ENCODE measurements at places on chromosomes 3 and 15. TPM values are rescaled to one million over a fixed set of nuclear protein-coding genes. Genes with fewer than 3 reads are reported as not detected.

GRCh38 chr15:26017665-26018064, 154.5 kb upstream of the ATP10A start:
- H3K4me1 ChIP-seq: no peaks in the 10 kb centered on the region
- H3K27ac ChIP-seq: no peak overlapping the region
- H3K4me3 ChIP-seq: no peak overlapping the region
- no peaks in the 10 kb centered on the region for H3K27me3 ChIP-seq

DNA sequence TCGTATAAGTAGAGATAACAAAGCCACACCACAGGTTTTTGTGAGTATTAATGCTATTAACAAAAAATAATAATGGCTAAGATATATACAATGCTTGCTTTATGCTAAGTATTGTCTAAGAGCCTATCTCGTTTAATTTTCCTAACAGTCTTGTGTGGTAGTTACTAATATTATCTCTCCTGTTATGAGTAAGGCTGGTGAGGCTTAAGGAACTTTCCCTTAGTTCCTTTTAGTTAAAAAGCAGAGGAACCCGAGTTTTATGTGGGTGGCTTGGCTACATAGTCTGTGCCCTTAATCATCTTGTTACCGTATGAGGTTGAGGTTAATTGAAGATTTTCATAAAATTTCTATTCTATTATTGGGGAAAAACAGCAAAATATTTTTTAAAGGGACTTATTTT, 218.4 kb downstream of the SOX2 start:
- no peak overlapping the region for H3K27ac ChIP-seq
- no peaks in the 10 kb centered on the region for H3K4me1 ChIP-seq
- H3K36me3 ChIP-seq: no peaks in the 10 kb centered on the region
- no peaks in the 10 kb centered on the region for H3K27me3 ChIP-seq

The TM4SF1 gene
- total RNA-seq: 23.5 TPM

- H3K27ac ChIP-seq: no peak overlapping the region
- H3K4me3 ChIP-seq: no peak overlapping the region
- DNase-seq: no peak
- H3K27me3 ChIP-seq: no peaks in the 10 kb centered on the region
- H3K4me1 ChIP-seq: no peaks in the 10 kb centered on the region
Measured at GRCh38 chr3:60774617-60775016, 476.6 kb downstream of the FHIT start.

GRCh38 chr3:99971761-99972160, 142.5 kb downstream of the FILIP1L start:
- no peak overlapping the region for H3K27ac ChIP-seq
- DNase-seq: no peak
- H3K27me3 ChIP-seq: no peaks in the 10 kb centered on the region
- peaks cover 13% of the 10 kb centered on the region for H3K4me1 ChIP-seq
- no peaks in the 10 kb centered on the region for H3K36me3 ChIP-seq

DNA sequence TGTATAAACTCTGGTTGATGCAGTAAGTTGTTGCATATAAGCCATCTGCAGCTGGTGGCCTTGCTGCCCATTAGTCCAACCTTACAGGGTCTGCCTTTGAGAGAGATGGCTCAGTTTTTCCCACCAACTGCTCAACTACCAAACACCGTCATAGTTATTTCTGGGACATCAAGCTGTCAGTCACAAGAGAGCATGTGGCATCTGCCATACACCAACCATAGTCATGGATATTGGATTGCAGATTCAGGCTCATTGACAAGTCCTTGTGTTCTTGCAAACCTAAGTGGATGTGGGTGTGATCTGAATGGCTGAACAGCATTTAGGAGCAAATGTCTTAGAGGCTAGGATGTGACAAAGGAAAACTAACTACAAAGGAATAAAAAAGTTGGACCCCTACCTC, 137.6 kb downstream of the ADAMTS17 start:
- peaks cover 21% of the 10 kb centered on the region for H3K4me1 ChIP-seq
- DNase-seq: no peak
- no peaks in the 10 kb centered on the region for H3K27me3 ChIP-seq
- no peaks in the 10 kb centered on the region for H3K36me3 ChIP-seq
- H3K27ac ChIP-seq: no peak overlapping the region

The IL16 gene
- total RNA-seq: 8.9 TPM

GRCh38 chr3:53252096-53252946, 3.5 kb downstream of the TKT start:
- peaks cover 60% of the 10 kb centered on the region for H3K4me1 ChIP-seq
- no peaks in the 10 kb centered on the region for H3K27me3 ChIP-seq
- H3K36me3 ChIP-seq: no peaks in the 10 kb centered on the region
- peak overlapping the region; percentile 88 for H3K27ac ChIP-seq
- H3K4me3 ChIP-seq: peak overlapping the region; percentile 86
- no peak for DNase-seq

DNA sequence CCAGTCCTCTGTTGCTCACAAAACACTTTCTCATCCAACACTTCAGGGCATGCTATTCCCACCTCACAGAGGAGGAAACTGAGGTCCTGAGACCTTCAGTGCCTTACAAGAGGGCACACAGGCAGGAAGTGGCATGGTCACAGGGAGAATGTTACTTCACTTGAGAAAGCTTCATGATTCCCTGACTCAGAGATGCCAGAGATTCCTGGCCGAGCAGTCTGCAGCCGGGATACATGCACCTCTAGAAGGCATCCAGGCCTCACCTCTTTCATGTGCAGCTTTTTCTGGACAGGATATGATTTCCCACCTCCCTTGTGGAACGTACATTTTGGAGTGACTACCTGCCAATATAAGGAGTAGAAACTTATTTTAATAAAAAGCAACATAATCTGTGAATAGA, 2.8 kb upstream of the SST start:
- no peak overlapping the region for H3K27ac ChIP-seq
- H3K36me3 ChIP-seq: no peaks in the 10 kb centered on the region
- no peaks in the 10 kb centered on the region for H3K27me3 ChIP-seq
- no peak overlapping the region for H3K4me3 ChIP-seq
- no peak for DNase-seq
- H3K4me1 ChIP-seq: peaks cover 29% of the 10 kb centered on the region

GRCh38 chr15:43920254-43920600, 93.4 kb downstream of the WDR76 start:
- peaks cover 24% of the 10 kb centered on the region for H3K4me1 ChIP-seq
- no peak overlapping the region for H3K4me3 ChIP-seq
- no peak for DNase-seq

- H3K36me3 ChIP-seq: peaks cover 60% of the 10 kb centered on the region
- no peaks in the 10 kb centered on the region for H3K4me1 ChIP-seq
- H3K27ac ChIP-seq: no peak overlapping the region
- H3K27me3 ChIP-seq: no peaks in the 10 kb centered on the region
- no peak for DNase-seq
- H3K4me3 ChIP-seq: no peak overlapping the region
Measured at GRCh38 chr3:36895496-36896409, 49.1 kb downstream of the TRANK1 start.

- DNase-seq: no peak
- no peak overlapping the region for H3K27ac ChIP-seq
- H3K27me3 ChIP-seq: no peaks in the 10 kb centered on the region
- H3K36me3 ChIP-seq: no peaks in the 10 kb centered on the region
- no peak overlapping the region for H3K4me3 ChIP-seq
Measured at GRCh38 chr3:20583648-20584047, 397.6 kb upstream of the SGO1 start.

DNA sequence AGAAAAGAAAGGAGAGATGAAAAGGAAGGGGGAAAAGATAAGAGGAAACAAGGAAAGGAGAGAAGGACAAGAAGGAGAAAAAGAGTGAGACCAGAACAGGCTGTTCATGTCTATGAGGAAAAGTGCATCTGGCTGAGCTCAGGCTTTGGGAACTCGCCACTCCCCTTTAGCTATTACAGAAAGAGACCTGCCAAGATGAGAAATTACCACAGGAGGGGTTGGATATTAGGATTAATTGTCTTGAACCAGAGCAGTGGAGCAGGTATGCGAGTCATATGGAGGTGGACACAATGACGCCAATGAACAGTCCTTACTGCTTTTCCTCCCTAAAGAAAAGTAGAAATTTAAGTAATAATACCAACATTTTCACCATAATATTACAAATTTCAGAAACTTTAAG, 577.0 kb upstream of the ARRDC4 start:
- no peaks in the 10 kb centered on the region for H3K27me3 ChIP-seq
- DNase-seq: no peak
- H3K4me1 ChIP-seq: no peaks in the 10 kb centered on the region
- no peak overlapping the region for H3K27ac ChIP-seq
- H3K4me3 ChIP-seq: no peak overlapping the region

- H3K27me3 ChIP-seq: no peaks in the 10 kb centered on the region
- H3K4me1 ChIP-seq: no peaks in the 10 kb centered on the region
- no peak overlapping the region for H3K27ac ChIP-seq
- H3K4me3 ChIP-seq: no peak overlapping the region
- no peak for DNase-seq
Measured at GRCh38 chr15:34239151-34239808, 14.5 kb downstream of the EMC4 start.

- H3K36me3 ChIP-seq: no peaks in the 10 kb centered on the region
- no peaks in the 10 kb centered on the region for H3K27me3 ChIP-seq
- H3K27ac ChIP-seq: no peak overlapping the region
- H3K4me1 ChIP-seq: no peaks in the 10 kb centered on the region
Measured at GRCh38 chr3:158159714-158160113, 49.8 kb downstream of the RSRC1 start.

DNA sequence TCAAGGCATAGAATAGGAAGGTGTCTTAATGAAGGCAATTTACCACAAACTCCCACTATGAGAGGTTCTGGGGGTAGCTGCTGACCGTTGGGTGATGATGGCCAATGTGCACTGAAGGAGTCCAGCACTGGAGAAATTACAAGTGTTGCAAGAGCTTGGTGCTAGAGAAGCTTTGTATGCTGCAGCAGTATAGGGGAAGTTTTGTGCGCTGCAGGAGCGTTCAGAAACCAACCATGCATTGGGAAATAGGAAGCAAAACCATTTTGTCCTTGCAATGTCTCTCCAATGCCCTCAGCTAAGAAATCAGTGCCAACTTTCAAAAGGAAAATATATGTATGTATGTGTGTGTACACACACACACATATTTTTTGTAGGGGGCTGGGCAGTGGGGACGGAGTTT, 441.6 kb upstream of the NAALADL2 start:
- H3K4me1 ChIP-seq: no peaks in the 10 kb centered on the region
- H3K27ac ChIP-seq: no peak overlapping the region
- DNase-seq: no peak
- H3K4me3 ChIP-seq: no peak overlapping the region
- H3K36me3 ChIP-seq: no peaks in the 10 kb centered on the region
- H3K27me3 ChIP-seq: no peaks in the 10 kb centered on the region

DNA sequence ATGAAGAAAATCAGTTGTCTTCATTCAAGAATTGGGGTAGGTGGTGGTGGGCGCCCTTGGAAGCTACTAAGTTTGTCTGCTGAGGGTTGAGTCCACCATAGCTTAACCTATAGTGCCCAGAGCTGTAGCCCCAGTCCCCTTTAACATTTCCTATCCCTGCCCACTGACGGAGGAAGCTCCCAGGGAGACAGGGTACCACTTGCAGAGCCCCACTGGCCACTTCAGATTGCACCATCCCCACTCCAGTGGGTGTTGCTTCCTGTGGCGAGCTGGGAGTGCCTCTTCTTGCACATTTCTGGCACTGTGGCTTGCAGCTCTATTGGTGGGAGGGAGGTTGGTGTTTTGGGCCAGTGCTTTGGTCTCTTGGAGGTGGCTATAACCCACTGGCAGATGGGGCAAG, 2.7 kb downstream of the PXYLP1 start:
- no peak for DNase-seq
- H3K27ac ChIP-seq: no peak overlapping the region
- H3K4me1 ChIP-seq: peaks cover 18% of the 10 kb centered on the region

DNA sequence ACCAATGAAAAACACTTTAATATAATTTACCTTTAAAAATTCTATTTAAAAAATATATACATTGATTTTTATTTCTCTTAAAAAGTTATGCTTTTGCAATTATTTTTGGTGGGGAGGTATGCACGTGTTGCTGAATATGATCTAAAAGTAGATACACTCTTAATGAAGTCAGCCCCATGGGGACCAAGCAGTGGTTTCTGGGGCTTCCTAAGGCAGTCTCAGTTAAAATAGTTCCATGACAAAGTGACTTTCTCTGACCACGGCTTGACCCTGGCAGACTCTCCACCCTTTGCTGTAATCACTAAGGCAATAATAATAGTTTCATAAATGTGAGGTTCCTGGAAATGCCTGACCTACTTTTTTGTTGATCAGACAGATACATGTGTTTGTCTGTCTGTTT, 50.4 kb downstream of the CCR4 start:
- no peak for DNase-seq
- no peaks in the 10 kb centered on the region for H3K36me3 ChIP-seq
- H3K27ac ChIP-seq: no peak overlapping the region
- H3K27me3 ChIP-seq: no peaks in the 10 kb centered on the region

The ZDHHC23 gene
- total RNA-seq: 1.4 TPM

DNA sequence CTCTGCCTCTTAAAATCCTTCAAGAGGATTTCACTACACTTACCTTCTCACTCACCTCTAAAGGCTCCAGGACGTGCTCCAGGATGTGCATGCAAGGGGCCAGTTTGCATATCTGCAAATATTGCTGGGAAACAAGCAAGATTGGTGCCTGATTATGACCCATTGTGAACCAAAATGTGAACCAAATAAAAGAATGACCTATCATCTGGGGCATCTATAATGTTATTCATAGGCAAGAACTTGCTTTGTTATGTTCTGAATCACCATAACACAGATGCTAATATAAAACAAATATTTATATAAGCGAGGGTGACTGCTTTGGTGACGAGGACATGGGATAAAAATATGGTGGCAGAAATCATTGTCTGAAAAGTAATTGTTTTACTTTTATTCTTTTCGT, 5.5 kb downstream of the IL12A start:
- peaks cover 35% of the 10 kb centered on the region for H3K4me1 ChIP-seq
- no peak for DNase-seq
- H3K27ac ChIP-seq: no peak overlapping the region
- H3K36me3 ChIP-seq: no peaks in the 10 kb centered on the region
- H3K27me3 ChIP-seq: no peaks in the 10 kb centered on the region

The PYGO1 gene
- 17.6 TPM for total RNA-seq

GRCh38 chr3:127042634-127043033, 59.7 kb downstream of the PLXNA1 start:
- H3K4me3 ChIP-seq: no peak overlapping the region
- H3K36me3 ChIP-seq: no peaks in the 10 kb centered on the region
- peak; percentile 56 for DNase-seq

DNA sequence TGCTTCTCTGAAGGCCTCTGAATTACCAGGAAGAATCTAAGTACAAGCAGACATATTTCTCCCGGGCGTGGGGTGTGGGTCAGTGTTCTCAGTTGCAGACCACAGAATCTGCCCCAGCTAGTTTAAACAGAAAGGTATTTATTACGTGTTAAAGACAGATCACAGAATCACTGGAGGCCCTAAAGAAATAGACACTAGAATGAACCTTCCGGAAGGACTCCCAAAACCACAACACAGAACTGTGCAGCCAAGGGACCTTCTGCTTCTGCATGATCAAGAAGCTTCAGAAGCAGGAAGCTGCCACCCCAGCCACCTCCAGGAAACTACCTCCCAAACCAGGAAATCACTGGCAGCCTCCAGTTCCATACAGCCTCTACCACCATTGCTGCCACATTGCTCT, 32.7 kb upstream of the ZFAND6 start:
- no peak overlapping the region for H3K4me3 ChIP-seq
- no peaks in the 10 kb centered on the region for H3K4me1 ChIP-seq
- H3K27ac ChIP-seq: no peak overlapping the region
- no peaks in the 10 kb centered on the region for H3K27me3 ChIP-seq
- H3K36me3 ChIP-seq: no peaks in the 10 kb centered on the region
